ENCODE measurements at places on chromosomes 7 and 10. TPM values are rescaled to one million over a fixed set of nuclear protein-coding genes. Genes with fewer than 3 reads are reported as not detected.

Gene GNAT3
- not detected for total RNA-seq

Gene PPP1R17
- 0.09 TPM for total RNA-seq

Gene SLC26A4
- not detected for total RNA-seq

Gene NRG3
- 1.9 TPM for total RNA-seq

Gene NEUROD6
- total RNA-seq = not detected

Gene MINDY4
- 5.2 TPM for total RNA-seq

Gene ACSM6
- total RNA-seq = not detected

Gene TRIM74
- 0.36 TPM for total RNA-seq

Gene ZP3
- 1.7 TPM for total RNA-seq

Gene AKR1C4
- total RNA-seq = not detected

Gene SEM1
- 65.2 TPM for total RNA-seq

Gene PLAU
- 7.6 TPM for total RNA-seq

Gene PSD
- 0.09 TPM for total RNA-seq

Gene ZNF716
- not detected for total RNA-seq

Gene MKX
- total RNA-seq = not detected

Gene MLXIPL
- total RNA-seq = 0.87 TPM

Gene SLC16A9
- 48.5 TPM for total RNA-seq

Gene PILRA
- 0.68 TPM for total RNA-seq

Gene SLC13A4
- 0.28 TPM for total RNA-seq

Gene TLX1
- total RNA-seq = not detected

Gene TRRAP
- total RNA-seq = 19.9 TPM
